Fibroblast of skin of back (primary cell): ENCODE measurements at places on chromosomes 6 and 20.

- no peak for DNase-seq
These were observed 2.8 kb downstream of the BRD2 start for GRCh38 chr6:32971242-32971580.

DNA sequence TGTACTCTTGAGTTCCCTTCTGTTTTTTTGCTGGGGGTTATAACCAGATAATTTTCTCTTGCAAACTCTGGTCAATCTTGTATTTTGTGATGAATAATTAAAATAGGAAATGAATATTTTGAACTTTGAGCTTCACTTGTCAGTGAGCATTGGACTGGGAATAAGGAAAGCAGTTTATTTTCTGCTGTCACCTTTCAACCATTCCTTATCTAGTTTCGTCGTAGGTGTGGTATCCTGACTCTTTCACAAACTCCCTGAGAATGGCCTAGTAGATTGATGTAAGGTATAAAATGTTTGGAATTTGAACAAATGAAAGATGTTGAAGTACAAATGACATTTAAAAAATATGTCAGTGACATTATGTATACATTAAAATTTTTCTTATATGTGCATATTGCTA, 98.0 kb downstream of the ZFAND3 start:
- no peak for DNase-seq

DNA sequence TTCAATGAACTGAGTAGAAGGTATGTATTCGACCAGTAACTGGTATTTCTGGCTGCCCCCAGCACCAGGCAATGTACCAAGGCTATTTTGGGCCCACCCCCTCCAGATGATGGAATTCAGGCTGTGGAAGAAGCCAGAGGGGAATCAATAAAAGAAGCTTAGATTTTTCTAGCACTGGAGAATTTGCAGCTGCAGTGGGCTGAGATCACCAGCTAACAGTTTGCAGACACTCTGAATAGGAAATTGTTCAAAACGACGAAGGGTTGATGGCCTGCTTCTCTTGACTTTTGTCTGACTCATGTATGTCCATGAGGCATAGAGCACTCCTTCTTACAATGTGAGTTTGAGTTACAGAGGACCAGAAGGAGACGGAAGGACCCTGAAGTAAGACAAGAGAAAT, 32.4 kb upstream of the FBXO9 start:
- peak; percentile 30 for DNase-seq

- DNase-seq: no peak
These were observed 90.9 kb upstream of the HDDC2 start for GRCh38 chr6:125392682-125393081.

DNA sequence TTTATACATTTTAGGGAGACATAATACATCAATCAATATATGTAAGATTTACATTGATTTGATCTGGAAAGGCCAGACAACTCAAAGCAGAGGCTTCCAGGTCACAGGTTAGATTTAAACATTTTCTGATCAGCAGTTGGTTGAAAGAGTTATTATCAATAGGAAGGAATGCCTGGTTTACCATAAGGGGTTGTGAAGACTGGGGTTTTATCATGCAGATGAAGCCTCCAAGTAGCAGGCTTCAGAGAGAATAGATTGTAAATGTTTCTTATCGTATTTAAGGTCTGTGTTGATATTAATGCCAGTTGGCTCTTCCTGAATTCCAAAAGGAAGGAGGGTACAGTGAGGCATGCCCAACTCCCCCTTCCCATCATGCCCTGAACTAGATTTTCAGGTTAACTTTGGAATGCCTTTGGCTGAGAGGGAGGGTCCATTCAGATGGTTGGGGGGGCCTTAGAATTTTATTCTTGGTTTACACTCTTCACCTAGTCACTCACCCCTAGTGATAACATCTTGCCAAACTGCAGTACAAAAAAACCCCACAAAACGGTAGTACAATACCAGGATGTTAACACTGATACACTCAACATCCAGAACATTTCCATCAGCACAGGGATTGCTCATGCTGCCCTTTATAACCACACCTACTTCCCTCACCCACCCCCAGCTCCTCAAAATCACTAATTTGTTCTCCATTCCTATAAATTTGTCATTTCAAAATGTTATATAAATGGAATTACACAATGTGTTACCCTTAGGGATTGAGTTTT, 259.6 kb upstream of the PLN start:
- peak; percentile 16 for DNase-seq

DNA sequence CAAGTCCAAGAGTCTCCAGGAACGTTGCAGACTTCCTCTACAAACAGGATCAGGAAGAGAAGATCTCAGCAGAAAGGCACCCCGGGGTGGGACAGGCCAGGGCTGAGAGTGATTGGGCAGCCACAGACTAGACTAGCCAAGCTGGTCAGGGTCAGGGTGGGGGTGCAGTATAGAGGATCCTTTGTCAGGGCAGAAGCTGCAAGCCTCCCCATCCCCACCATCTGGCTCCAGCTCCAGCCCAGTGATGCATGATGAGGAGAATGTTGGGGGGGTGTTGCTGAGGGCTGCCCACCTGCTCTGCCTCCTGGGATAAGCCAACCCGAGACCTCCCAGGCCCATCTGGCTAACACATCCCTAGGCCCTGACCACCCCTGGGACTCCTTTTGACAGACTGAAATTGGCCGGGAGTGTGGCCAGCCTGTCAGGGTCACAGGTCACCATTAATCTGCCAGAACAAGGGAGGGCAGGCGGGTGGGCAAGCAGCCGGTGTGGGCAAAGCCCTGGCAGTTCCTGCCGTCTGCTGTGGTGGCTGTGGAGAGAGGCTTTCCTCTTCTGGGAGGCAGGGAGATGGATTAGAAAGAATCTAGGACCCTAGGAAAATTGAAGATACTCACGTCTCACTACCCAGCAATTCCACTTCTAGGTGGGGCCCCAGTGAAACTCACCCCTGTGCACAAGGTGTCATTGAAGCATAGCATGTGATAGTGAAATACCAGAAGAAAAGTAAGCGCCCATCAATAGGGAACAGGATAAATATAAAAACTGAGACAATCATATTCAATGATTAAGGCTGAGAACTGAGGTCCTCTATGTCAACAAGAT, 22.1 kb upstream of the SNTA1 start:
- DNase-seq: no peak

DNA sequence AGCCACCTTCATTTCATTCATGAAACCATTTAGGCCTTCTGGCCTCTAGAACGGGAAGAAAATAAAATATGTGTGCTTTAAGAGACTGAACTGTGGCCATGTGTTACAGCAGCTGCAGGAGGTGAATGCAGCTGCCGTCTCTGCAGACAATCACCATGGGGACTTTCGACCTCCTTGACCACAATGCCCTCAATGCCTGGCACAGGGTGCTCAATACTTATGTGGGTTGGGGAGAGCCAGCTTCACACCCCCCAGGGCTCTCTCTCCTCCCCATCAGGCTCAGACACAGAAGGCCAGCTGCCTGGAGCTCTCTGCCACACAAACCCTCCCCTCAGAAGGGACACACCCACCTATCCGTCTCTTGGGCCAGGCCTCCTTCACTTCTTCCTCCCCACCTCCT, 43.5 kb downstream of the ANKRD60 start:
- DNase-seq: no peak

DNA sequence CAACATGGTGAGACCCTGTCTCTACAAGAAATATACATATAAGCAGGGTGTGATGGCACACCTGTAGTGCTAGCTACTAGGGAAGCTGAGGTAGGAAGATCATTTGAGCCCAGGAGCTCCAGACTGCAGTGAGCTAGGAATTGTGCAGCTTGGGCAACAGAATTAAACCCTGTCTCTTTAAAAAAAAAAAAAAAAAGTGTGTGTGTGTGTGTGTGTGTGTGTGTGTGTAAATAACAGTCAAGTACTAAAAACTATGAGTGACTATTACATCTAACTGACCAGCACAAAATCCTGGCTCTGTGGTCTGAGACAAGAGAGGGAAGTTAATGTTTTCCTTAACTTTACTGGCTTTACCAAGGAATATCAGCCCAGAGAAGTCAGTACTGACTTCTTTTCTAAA, 32.8 kb downstream of the REPS1 start:
- DNase-seq: no peak

GRCh38 chr6:36099869-36100483, 30.3 kb upstream of the MAPK13 start:
- no peak for DNase-seq
